Uterus (tissue), 4 donors: ENCODE measurements at places on chromosomes 1 and 21. TPM values are rescaled to one million over a fixed set of nuclear protein-coding genes. Genes with fewer than 3 reads are reported as not detected.

DNA sequence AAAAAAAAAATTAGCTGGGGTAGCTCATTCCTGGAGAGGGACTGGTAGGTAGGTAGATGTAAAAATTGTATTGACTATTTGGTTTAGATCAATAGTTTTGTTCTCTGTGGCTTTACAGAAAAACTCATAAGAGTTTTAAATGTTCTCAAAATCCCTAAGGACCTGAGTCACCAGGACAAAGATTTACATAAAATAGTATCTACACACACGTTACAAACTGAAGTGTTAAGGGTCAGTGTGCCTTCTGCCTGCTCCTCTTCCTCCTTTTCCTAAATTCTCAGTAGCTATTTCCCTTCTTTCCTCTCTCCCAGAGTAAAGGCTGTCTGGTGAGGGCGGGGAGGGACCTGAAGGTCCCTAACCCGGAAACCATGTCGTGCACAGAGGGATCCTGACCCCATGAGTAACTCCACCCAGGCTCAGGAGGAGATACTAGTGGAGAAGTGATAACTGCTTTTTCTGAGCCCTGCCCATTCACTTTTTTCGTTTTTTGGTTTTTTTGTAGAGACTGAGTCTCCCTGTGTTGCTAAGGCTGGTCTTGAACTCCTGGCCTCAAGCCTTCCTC, 8.1 kb downstream of the PLEKHM2 start:
- peaks cover 6% of the 10 kb centered on the region for H3K4me1 ChIP-seq
- H3K4me3 ChIP-seq = no peak overlapping the region
- no peaks in the 10 kb centered on the region for H3K27me3 ChIP-seq

TPTE gene
- total RNA-seq = not detected

CNR2 gene
- total RNA-seq = not detected

GRCh38 chr1:246121533-246121932, 385.5 kb downstream of the SMYD3 start:
- no peaks in the 10 kb centered on the region for H3K36me3 ChIP-seq
- no peak overlapping the region for H3K4me3 ChIP-seq
- H3K27me3 ChIP-seq = no peaks in the 10 kb centered on the region
- no peaks in the 10 kb centered on the region for H3K4me1 ChIP-seq
- no peak overlapping the region for H3K27ac ChIP-seq
- DNase-seq = no peak

GRCh38 chr1:184866991-184867788, 107.1 kb downstream of the NIBAN1 start:
- peak overlapping the region; percentile 82 for H3K27ac ChIP-seq
- no peak for DNase-seq
- no peaks in the 10 kb centered on the region for H3K27me3 ChIP-seq
- no peaks in the 10 kb centered on the region for H3K36me3 ChIP-seq
- no peaks in the 10 kb centered on the region for H3K4me1 ChIP-seq

CASZ1 gene
- total RNA-seq = 4.4 TPM

- DNase-seq = no peak
- no peaks in the 10 kb centered on the region for H3K36me3 ChIP-seq
- H3K27me3 ChIP-seq = no peaks in the 10 kb centered on the region
- H3K4me1 ChIP-seq = no peaks in the 10 kb centered on the region
- no peak overlapping the region for H3K4me3 ChIP-seq
Measured at GRCh38 chr1:82059959-82060358, 259.2 kb downstream of the ADGRL2 start.

GRCh38 chr1:162136760-162137159, 67.3 kb downstream of the NOS1AP start:
- no peak overlapping the region for H3K27ac ChIP-seq
- H3K27me3 ChIP-seq = no peaks in the 10 kb centered on the region
- no peaks in the 10 kb centered on the region for H3K4me1 ChIP-seq
- H3K36me3 ChIP-seq = no peaks in the 10 kb centered on the region
- DNase-seq = no peak
- no peak overlapping the region for H3K4me3 ChIP-seq

GRCh38 chr1:18149027-18149641, 41.5 kb downstream of the IGSF21 start:
- no peak overlapping the region for H3K27ac ChIP-seq
- no peaks in the 10 kb centered on the region for H3K27me3 ChIP-seq
- no peaks in the 10 kb centered on the region for H3K36me3 ChIP-seq
- DNase-seq = no peak
- no peak overlapping the region for H3K4me3 ChIP-seq
